OCI-M1 (cell line): ENCODE measurements at places on chromosomes 1 and 21.

- DNase-seq = no peak
Measured at GRCh38 chr21:45443595-45444181, 38.7 kb downstream of the COL18A1 start.

DNA sequence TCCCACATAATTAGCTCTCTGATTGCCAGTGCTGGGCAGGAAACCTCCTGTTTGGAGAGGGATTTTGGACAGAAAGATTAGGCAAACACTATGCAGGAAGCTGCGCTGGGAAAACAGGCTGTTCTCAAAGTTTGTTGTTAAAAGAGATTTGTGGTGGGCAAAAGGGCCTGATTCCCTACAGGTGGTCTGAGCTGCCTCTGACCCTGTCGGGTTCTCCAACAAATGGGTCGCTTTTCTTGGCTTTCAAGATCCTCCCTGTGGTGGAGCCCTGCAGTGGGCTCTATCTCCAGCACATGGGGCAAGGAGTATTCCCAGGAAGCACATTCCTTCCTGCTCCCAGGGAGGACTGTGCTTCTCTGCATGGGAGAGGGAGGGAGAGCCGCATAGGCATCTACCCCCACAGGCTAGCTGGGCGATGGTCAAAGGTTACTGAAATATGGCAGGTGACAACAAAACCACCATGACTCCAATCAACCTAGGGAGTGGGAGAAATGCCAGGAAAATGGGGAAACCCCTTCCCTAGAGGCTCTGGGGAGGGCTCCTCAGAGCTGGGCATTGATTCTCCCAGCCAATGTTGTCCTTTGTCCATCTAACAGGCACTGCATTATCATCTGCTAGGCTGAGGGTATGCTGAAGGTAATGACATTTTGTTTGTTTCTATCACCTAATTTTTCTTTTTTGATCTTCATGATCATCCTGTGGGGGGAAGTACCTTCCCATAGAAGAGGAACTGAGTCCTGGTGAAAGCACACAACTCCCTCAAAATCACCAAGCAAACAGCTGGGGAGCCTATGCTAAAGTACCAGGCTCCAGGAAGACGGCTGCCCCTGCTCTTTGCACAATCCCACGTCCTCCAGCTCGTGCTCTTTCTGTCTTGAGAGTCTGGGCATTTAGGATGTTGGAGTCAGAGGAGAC lies 85.3 kb downstream of the PLXNA2 start:
- no peak for DNase-seq

DNA sequence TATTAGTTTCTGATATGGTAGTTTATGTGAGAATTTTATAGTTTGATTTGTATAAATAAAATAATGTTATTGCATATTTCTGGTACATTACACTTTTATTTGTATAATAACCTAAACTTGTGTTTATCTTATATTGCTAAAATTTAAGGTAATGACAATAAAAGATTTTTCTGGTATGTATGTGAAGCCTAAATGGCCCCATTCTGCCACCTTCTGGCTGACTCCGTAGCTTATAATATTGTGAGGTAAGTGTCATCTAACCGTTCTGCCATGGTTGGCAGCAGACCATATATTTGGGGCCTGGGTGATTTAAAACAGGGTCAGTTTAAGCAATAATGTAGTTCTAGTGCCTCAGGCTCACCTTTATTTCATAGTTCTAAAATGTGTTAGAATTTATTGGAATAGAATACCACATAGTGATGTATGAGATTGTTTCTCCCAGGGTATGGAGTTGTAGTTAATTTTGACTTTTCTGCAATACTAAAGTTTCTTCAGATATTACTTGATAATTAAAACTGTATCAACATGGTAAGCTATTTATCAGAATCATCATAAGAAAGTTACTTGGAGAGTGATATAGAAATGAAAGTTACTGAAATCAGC lies 21.2 kb upstream of the PRKACB start:
- peak; percentile 85 for DNase-seq

DNA sequence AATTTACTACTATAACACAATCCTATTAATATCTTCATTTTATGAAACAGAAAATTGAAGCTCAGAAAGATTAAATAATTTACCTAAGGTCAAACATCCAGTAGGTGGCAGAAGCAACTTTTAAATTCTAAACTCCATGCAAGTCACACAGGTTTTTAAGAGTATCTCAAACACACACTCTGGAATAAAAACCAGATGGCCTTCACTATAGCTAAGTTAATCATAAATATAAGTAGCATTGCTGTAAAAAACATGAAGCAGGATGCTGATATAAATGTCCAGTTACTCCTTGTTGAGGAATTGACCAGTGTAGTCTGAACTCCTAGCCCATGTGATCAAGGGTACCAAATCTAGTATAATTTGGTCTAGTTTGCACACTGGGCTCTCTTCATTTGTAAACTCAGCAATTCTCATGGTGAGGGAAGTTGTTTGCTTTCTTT lies 9.4 kb upstream of the FMO3 start:
- DNase-seq = peak; percentile 58

- DNase-seq = no peak
Measured at GRCh38 chr1:241895013-241895412, 47.0 kb downstream of the EXO1 start.

DNA sequence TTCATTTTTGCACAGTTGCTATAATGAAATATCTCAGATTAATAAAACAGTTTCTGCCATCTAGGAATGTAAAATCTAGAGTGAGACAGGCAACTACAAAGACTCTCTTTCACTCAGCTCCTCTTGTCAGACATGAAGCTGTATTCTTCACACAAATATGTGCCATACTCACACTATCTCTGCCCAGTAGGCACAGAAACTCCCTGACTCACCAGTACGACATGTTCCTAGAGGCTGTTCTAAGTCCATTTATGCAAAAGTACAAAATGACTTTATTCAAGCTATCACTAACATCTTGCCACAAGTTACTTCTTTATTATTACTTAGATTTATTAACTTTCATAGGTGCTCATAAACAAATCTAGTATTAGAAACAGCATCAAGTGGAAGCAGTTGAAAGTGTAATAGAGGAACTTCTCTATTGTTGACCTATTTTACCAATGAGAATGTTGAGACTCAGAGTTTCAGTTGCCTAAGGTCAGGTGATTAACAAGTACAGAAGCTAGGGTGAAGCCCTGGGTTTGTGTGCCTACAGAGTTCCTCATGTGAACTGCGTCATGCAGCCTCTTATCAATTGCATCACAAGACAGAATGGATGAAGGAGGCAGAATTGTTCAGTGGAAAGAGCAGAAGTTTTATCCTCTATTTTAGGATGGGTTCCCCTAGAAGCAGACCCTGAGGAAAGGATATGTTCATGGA lies 98.9 kb downstream of the RGS2 start:
- peak; percentile 70 for DNase-seq

DNA sequence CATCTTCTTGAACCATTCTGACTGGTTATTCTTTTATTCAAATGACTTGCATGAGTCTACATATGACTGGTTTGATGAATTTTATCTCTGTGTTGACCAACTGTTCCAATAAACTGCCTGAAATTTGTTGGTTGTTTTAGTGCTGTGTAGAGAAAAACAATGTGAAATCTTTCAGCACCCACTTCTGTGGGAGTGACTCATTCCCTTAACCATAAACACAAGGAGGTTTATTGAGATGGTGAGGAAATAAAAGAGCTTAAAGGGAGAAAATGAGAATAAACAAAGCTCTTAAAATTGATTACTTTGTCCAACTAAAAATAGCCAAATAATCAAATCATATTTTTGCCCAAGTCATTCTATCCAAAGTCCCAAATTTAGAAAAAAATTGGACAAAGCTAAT lies 341.1 kb downstream of the TGFB2 start:
- no peak for DNase-seq

- DNase-seq = no peak
Measured at GRCh38 chr1:36764798-36765197, 269.5 kb downstream of the GRIK3 start.
